ENCODE measurements at places on chromosomes 16 and 17. TPM values are rescaled to one million over a fixed set of nuclear protein-coding genes. Genes with fewer than 3 reads are reported as not detected.

The TP53TG3D gene
- total RNA-seq: not detected

The QPRT gene
- 1.5 TPM for total RNA-seq

The MMP25 gene
- total RNA-seq: 0.57 TPM

The C1QL1 gene
- not detected for total RNA-seq

The EXOC3L1 gene
- total RNA-seq: 1.5 TPM

The EME1 gene
- total RNA-seq: 0.88 TPM

The KRT14 gene
- total RNA-seq: not detected

All from subcutaneous adipose tissue (tissue), 4 donors.